WTC11 (cell line): ENCODE measurements at places on chromosomes 2 and 18. TPM values are rescaled to one million over a fixed set of nuclear protein-coding genes. Genes with fewer than 3 reads are reported as not detected.

DNA sequence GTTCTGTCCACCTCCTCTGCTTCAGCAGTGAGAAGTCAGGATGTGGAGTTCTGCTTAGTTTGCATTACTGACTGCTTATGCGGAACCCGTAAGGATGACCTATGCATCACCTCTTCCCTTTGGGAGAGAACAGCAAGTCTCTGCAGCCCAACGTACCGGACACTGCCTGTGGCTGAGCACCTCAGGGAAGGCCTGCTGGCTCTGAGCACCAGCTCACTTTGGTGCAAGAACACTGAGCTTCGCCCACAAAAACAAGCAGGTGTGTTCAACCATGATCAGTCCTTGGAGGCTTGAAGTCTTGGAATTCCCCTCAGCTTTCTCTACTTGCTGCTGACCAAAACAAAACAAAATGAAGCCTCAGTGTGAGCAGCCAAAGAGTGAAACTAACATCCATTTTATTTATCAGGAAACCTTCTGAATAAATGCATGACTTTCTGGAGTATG is 52.7 kb upstream of the NCK2 start:
- no peak for DNase-seq

- no peak for DNase-seq
Measured at GRCh38 chr2:209049608-209050007, 374.2 kb upstream of the MAP2 start.

- no peak for DNase-seq
Measured at GRCh38 chr2:937530-937929, 13.1 kb upstream of the SNTG2 start.

DNA sequence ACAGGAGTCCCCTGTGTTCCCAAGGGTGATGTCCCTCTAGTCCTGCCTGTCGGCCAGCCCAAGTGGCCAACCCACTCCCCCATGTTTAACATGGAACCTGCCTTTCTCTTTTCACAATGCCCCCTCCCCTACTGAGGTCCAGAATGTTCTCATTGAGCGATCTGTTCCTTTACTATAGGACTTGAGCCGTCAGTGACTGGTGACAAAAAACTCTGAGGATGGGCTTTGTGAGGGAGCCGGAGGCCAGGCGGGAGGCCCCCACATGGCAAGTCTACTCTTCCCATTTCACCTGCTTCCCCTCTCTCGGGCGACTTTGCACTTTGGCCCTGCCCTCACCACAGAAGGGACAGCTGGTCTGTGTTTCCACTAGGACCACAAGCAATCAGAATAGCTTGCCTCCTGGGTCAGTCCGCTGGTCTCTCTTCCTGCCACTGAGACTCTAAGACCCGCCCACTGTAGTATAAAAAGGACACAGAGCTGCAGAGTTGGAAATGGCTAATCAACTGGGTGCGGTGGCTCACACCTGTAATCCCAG is 146.5 kb upstream of the RAB12 start:
- DNase-seq = no peak

DNA sequence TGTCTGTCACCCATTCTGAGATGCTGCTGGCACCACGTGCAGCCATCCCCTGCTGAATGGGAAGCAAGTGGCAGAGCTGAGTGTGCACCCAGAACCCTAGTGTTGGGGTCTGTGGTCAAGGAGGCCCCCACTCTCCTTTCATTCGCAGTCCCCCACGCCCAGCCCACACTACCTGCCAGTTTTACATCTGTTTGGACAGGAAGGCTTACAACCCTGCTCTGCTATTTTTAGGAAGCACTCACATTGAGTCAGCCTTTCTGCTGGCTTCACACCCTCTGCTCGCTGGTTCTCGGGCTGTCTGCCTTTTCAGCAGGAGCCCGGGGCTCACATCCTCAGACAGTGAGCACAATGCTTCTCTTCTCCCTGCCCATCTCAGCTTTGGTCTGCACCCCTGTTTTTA is 10.7 kb upstream of the ADCY3 start:
- DNase-seq = no peak

DNA sequence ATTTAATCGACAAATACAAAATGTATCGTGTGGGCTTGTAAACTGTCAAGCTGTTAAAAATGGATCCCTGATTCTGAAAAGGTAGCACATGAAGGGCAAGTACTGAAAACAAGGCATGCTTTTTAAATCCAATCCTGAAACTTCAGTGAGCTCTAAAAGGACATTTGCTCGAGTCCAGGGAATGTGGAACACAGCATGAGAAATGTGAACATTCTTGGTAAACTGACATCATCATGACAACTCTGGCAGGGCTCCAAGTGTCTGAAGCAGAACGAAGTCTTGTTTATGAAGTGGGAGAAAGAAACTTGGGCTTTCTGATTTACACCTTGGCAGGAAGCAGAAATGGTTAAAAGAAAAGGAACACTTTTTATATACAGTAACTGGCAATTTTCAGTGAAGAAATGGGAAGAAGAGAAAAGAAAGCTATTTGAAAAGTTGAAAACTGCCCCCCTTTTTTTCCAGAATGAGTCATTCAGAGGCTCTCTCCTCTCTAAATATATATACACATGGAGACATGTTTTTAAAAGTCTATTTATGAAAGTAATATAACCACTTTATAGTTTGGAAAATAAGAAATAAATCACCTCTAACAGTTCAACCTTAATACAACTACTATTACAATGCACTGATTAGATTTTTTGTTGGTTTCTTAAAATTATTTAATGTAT is 120.8 kb downstream of the GAREM1 start:
- DNase-seq = no peak

- no peak for DNase-seq
Measured at GRCh38 chr2:43484323-43484930, 111.4 kb downstream of the THADA start.

- peak; percentile 75 for DNase-seq
Measured at GRCh38 chr2:165015052-165015642, 59.8 kb upstream of the SLC38A11 start.

GRCh38 chr2:241764275-241765241 is 12.1 kb upstream of the GAL3ST2 start:
- peak; percentile 27 for DNase-seq

- DNase-seq = no peak
Measured at GRCh38 chr2:7363906-7364305, 446.7 kb downstream of the RNF144A start.

DNA sequence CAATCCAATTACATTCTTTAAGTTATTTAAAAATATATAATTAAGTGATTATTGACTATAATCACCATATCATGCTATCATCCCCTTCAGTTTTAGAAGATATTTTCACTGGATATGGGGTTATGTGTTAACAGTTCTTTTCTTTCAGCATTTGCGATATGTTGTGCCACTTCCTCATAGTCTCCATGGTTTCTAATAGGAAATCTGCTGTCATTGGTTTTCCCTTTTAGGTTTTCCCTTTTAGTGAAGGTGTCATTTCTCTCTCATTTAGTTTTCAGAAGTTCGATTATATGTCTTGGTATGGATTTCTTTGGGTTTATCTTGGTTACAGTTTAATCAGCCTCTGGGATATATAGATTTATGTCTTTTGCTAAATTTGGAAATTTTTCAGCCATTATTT is 34.8 kb upstream of the EPG5 start:
- no peak for DNase-seq

- DNase-seq = no peak
Measured at GRCh38 chr2:206873423-206873822, 65.9 kb upstream of the CPO start.

DNA sequence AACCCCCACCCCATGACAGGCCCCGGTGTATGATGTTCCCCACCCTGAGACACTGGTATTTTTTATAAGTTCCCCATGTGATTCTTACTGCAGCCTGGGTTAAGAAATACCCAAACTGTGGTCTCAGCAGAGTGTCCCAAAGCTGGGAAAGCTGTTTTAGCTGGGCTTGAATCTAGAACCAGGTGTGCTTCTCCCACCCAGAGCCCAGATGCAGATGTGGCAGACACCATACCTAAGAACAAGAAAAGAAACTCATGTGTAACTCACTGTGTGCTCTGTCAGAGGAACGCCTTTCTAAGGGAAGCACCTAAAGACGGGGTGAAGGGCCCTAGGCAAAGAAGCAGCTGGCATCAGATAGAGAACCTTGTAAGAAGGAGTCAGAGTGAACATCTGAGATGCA is 23.9 kb downstream of the DOK1 start:
- DNase-seq = no peak

GRCh38 chr2:46001290-46001689 is 295.9 kb upstream of the EPAS1 start:
- DNase-seq = no peak

GRCh38 chr2:42192652-42193566 is 23.8 kb downstream of the EML4 start:
- no peak for DNase-seq

- DNase-seq = no peak
Measured at GRCh38 chr2:189153619-189154018, 25.9 kb downstream of the COL5A2 start.

DNA sequence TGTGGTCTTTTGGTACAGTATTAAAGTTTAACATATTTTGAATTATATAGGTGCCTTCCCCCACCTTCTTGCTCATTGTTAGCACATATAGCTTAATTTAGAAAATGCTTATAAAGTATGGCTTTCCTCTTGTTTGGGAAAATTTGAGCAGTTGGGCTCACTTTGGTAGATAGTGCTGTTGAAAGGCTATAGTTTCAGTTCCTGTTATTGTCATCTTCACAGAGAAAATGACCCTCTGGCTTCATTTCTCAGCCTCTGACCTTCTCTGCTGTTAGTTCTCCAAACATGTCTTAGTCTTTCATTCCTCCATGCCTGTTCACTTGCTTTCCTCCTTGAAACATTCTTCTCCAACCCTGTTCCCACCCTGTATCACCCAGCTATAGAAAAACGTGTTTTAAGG is 200.6 kb downstream of the WDR7 start:
- DNase-seq = no peak

DNA sequence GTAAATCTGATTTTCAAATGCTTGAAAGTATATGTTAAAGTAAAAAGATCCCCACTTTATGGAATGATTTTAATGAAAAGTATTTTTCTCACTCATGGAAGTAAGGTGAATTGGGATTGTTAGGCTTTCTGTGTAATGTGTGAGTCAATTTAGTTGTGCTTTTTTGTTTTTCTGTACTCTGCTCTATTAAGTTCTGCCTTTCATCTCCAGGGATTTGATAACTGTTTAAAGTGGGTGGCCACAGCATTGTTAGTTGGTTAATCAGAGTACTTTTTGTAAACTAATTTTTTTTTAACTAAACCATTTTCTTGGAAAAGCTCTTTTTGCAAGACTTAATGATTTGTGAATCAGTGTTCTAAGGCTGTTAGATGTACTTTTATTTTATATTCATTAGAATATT is 76.8 kb downstream of the ABI2 start:
- DNase-seq = no peak

GRCh38 chr2:128595763-128596395 is 277.2 kb upstream of the HS6ST1 start:
- no peak for DNase-seq

GRCh38 chr2:216987252-216987821 is 127.5 kb upstream of the TNP1 start:
- no peak for DNase-seq

- DNase-seq = no peak
Measured at GRCh38 chr2:3557639-3558204, 411 bp downstream of the RNASEH1 start.

DNA sequence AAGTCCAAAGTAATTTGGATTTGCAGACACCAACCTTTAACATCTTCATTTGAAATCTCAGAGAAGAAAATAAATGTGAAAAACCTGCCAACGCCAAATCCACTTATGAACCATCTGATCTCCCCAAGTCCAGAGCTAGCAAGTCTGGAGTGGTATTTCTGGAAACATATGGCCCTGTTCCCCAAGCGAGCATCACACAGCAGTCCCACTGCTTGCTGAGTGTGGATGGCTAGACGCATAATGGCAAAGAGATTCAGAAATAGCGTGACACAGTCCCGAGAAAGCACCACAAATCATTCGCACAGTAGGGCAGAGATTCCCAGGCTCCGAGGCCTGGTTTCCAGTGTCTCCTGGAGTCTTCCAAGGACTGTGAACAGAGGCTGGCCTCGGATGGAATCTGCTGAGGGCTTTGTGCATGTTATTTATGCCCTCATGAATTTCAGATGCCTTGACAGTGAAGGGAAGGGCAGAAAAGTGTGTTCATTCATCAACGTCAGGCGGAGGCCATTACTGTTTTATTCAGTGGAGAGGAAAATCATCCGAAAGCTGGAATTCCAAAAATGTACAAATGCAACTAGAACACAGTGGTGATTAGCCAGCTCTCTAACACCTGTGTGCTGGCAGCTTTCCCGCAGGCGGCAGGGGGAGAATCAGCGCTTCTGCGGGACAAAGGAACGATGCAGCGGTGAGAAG is 417.0 kb downstream of the EIPR1 start:
- no peak for DNase-seq

DNA sequence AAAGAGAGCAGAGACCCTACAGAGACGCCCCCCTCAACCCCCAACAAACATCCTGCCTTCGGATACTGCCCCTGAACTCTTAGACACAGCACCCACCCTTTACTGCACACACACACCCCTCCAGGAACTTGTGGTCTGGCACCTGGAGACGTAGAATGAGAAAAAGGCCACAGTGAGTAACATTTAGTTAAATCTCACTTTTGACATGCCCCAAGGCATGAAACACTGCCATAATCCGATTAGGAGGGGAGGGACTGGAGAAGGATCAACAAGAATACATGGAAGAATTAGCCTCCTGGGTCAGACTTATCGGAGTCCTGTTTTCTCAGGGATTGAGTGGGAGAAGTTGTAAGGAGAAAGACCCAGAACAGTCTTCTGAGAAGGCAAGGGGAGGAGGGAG is 4.1 kb downstream of the CDK5R2 start:
- no peak for DNase-seq

GRCh38 chr2:189676471-189676870 is 2.0 kb downstream of the ANKAR start:
- DNase-seq = no peak

DNA sequence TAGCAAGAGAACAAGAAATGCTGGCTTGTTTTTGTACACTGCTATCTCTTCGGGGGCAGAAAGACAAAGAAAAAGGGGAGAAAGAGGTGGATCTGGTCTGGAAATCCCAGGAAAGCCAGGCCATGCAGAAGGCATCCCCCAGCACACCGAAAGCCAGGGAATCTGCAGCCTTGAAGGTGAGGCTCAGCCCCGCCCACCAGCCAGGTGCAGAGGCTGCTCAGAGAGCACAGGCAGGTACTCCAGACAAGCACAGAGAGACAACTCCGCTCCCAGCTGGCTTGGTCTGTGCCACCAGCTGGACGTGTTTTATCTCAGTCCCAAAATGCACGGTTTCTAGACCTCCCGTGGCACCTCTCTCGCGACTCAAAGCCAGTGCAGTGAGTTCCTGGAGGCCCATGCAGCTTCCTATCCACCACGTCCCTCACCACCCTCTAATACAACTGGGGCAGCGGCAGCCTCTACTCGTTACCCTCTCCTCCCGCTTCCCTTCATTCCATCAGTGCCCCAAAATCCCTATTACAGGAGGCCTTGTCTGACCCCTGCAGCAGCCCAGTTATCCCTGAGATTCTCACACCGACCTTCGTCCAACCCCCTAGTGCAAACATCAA is 62.8 kb downstream of the HDAC4 start:
- peak; percentile 46 for DNase-seq

IL37 gene
- total RNA-seq = 0.30 to 0.48 TPM in 2 of 3 replicates, not detected in the other

HDLBP gene
- total RNA-seq = 330 to 368 TPM (median 346 TPM) in 3 replicates

TMEM178A gene
- 13.6 to 14.5 TPM (median 14.1 TPM) in 3 replicates for total RNA-seq

DYSF gene
- total RNA-seq = 14.8 to 15.5 TPM (median 15.0 TPM) in 3 replicates

NEU2 gene
- total RNA-seq = not detected in 3 replicates

NAT8 gene
- total RNA-seq = not detected in 3 replicates

GAL3ST2 gene
- total RNA-seq = 0.73 to 0.98 TPM (median 0.78 TPM) in 3 replicates

TMEM37 gene
- 7.6 to 9.6 TPM (median 8.5 TPM) in 3 replicates for total RNA-seq

CAMKMT gene
- 20.3 to 21.3 TPM (median 20.6 TPM) in 3 replicates for total RNA-seq

CRYGC gene
- total RNA-seq = not detected in 3 replicates
